AG08396 (cell line): ENCODE measurements at places on chromosomes 3 and 15.

DNA sequence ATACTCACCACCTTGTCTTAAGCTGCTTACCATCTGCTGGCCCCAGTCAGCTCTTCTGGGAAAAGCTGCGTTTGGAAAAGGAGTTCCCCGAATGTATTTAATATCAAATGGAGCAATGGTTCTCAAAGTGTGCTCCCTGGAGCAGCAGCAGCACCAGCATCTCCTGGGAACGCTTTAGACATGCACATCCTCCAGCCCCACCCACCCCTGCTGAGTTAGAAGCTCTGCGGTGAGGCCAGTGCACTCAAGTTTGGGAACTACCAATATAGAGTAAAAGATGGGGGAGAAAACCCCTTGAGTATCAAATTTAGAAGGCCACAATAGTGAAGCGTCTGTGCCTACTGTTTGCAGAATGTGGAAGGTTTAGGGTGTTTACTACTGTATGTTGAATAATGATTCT lies 124.0 kb upstream of the TOPAZ1 start:
- no peak for DNase-seq

DNA sequence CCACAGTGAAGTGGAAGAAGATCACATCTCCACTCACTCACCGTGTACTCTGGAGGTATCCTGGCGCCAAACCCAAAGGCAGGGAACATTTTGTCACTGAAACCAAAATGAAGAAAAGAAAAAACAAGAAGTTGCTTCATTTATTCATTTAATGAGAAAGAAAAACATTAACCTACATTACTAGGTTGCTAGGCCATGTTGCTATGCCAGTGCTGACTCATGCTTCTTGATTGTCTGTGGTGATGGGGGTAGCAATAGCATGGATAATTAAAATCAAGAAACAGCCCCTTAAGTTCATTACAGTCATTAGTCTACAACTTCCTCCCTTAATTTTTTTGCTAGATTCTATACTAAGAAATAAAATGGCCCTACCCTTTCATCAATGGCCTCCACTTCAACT lies 52.7 kb upstream of the MRPL3 start:
- no peak for DNase-seq

GRCh38 chr3:148873270-148873927 lies 8.3 kb downstream of the CPA3 start:
- DNase-seq, result no peak

GRCh38 chr3:37990527-37990926 lies at the start of gene VILL:
Gene VILL (plus strand): TSS chr3:37990786. CDS start chr3:37993673, 2,887 bp downstream.
- DNase-seq, result no peak

DNA sequence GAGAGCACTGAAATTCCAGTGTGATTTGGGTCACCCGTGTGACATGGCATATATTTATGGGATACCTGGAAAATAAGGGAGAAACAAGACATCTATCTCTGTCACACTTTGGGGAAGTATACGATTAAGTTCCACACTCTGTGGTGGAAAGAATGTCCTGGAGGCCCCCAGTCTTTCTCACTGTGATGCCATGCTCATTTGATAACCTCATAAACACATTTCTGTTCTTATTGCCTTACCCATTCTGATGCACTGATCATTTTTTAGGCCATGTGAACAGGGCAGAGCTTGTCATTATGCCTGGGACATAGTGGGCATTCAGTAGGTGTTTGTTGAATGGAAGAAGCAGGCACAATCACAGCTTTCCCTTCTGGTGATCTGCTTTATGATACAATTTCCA lies 349.4 kb upstream of the TPRG1 start:
- no peak for DNase-seq

DNA sequence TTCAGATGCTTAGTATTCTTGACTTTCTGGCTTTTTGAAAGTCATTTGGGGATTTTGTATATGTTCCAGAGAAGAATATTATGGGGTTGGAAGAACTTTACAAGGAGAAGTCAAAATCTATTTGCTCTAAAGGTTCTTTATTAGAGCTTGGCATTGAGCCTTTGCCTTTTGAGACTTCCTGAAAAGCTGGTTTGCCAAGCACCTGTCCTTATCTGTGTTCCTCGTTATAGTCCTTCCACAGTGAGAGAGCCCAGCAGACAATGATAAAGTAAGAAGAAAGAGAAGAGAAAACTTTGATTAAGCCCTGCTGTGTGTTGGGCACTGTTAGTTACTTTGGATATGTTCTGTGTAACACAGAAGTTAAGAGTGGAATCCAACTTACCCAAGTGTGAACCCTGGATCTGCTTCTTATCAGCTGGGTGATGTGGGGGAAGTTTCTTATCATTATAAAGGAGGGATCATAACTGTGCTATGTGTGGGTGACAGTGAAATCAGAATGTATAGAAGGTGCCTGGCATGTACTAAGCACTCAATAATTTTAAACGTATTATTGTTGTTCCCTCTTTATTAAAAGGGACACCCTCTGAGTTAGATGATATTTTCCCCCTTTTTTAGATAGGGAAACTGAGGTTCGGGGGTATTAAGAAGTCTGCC lies 44.3 kb upstream of the POLR2M start:
- no peak for DNase-seq

DNA sequence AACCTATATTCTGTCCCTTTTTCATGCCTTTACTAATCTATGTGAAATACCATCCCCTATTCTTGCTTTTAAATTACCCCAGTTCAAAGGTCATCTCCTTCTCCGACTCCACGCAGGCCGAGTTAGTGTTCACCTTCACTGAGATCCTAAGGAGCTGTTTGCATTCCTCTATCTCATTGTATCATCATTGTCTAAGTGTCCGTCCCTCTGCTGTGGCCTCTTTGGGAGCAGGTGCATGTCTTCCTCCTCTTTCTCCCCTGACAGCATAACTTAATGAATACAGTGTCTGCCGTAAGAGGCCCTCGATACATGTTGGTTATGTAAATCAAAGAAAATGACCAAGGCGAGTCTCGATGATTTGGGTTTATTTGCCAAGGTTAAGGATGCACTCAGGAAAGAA lies 4.9 kb upstream of the PPP1R2 start:
- no peak for DNase-seq

- peak; percentile 50 for DNase-seq
Observed at GRCh38 chr3:11603628-11604027, 40.1 kb downstream of the VGLL4 start.

GRCh38 chr3:45957586-45957985 lies 14.3 kb downstream of the CXCR6 start:
- no peak for DNase-seq

- DNase-seq, result no peak
Observed at GRCh38 chr3:110569073-110569472, 502.5 kb upstream of the NECTIN3 start.

DNA sequence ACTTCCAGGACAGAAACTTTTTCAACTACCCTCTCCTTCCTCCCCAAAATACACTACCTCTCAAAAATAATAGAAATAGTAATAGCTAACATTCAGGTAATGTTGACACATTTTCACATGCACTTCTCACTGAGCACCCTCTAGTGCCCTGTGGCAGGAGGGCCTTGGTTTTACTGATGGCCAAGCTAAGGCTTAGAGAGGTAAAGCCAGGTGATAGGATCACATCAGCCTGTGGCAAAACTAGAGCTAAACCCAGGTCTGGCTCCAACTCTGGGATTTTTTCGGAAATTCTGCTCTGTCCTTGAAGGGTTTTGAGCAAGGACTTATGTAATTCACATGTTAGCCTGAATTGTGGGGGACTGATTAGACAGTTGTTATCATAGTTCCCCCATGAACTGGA lies 922 bp upstream of the TAMM41 start:
- DNase-seq, result no peak

GRCh38 chr3:24968036-24968435 lies 460.0 kb upstream of the RARB start:
- no peak for DNase-seq

DNA sequence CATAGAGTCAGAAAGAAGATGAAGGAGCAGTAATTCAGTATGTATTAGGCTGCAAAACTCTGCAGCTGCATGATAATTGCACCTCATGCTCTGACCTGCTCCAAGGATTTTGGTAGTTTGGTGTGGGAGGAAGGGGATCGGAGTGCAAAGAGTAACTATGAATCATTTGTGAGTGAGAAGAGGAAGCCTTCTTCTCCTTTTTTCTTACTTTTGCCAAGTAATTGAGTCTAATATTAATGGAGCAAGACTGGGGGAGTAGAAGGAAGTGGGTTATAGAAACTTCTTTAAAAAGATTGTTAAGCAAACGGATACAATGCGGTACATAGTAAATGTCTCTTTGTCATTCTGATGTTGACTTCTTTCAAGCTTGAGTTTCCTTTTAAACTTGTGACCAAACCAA lies 276.5 kb downstream of the EDEM1 start:
- no peak for DNase-seq

DNA sequence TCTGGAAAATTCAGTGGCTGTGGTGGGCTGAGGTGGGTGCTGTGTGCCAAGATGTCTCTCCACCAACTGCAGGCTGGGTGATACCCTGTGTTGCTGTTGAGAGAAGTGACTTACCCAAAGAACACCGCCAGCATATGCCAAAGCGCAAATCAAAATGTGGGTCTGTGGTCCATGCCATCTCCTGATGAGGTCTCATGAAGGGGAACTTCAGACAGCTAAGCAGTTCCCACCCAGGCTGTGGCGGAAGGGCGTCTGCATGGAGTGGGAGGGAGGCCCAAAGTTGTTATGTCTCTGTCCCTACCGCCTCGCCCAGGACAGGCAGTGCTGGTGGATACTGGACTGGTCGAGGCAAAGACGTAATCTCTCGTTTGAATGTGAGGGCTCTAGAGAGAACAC lies 70.9 kb upstream of the PLXNA1 start:
- no peak for DNase-seq

DNA sequence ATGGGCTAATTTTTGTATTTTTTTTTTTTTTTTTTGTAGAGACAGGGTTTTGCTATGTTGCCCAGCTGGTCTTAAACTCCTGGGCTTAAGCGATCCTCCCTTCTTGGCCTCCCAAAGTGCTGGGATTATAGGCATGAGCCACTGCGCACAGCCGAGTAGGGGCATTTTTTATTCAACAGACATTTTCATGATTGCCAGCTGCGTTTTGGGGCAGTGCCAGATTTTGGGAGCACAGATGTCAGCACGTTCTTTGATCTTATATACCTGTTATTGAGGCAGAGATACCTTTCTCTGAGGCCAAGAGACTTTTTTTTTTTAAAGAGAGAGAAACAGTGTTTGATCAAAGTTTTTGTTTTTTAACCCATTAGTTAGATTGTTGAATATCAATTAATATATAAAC lies 16.8 kb downstream of the NEO1 start:
- no peak for DNase-seq

GRCh38 chr3:52450489-52451236 lies 3.2 kb downstream of the TNNC1 start:
- DNase-seq, result no peak

- no peak for DNase-seq
Observed at GRCh38 chr15:70857562-70858285, 3.8 kb upstream of the LARP6 start.

DNA sequence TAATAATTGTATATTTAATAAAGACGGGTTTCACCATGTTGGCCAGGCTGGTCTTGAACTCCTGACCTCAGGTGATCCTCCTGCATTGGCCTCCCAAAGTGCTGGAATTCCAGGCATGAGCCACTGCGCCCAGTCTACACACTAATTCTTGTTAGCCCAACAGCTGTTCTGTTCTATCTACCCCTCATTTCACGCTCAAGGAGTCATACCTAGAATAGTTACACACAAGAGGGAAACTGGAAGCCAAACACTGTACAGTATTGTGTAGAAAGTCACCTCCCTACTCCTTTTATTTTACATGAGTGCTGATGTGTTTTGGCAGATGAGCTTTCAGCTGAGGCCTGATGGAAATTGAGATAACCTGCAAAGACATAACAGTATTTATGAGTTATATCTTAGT lies 13.4 kb upstream of the CTDSPL2 start:
- DNase-seq, result no peak

DNA sequence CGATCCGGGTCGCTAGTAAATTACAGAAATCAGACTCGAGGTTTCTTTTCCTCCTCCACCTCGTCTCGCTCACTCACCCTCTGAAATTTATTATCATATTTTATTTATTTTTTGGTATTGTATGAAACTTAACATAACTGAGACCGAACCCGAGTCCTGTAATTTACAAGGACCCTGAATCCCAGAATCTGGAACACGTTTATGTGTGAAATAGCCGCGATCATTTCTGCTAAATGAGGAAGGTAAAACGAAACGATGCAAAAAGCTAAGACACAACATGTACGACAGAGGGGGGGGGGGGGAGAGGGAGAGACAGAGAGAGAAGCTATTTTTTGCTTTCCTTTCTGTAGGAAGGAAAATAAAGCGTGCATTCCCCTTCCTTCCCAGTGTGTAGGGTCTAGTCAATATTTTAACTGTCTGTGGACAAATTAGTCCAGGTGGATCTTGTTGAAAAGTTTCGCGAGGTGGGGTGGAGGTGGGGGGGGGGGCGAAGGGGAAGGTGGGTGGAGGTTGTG lies 1.6 kb downstream of the BBX start:
- peak; percentile 23 for DNase-seq

- DNase-seq, result no peak
Observed at GRCh38 chr3:22377421-22377820, 626.4 kb upstream of the ZNF385D start.

- DNase-seq, result no peak
Observed at GRCh38 chr3:184993394-184993793, 159.5 kb downstream of the C3orf70 start.

DNA sequence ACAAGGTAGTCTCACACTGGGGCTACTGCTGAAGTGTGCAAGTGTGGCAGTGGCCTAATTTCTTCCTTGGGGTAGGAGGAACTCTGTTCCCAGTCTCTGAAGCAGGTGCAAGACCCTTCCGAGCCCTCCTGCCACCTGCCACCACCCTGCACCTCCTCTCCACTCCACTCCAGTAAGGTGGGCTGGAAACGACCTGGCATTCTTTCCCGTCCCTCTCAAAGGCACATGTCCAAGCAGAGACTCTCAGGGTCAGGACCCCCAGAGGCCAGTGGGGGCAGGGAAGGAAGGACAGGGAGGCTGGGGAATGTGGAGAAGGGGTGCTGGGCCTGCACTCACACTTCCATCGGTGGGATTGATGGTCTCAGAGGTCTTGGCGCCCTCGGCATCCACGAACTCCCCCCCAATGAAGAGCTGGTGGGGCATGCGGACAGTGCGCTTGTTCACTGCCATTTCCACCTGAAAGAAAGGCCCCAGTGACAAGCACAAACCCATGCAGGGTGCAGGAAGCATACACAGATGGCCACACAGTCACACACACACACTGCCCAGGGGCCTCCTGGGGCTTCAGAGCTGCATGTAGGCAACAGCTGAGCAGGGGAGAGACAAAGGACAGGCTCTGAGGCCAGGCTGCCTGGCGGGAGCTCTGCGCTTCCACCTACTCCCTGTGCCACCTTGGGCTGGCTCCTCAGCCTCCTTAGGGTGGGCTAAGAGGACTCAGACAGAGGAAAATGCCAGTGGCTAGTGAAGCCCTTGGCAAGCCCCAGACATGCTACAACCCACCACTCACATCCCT lies 43.8 kb downstream of the ALDH1L1 start:
- DNase-seq, result no peak
